NCI-H1417 treated with DMSO at 0.1 percent for 48 hours (cell line): ENCODE measurements at places on chromosomes 16 and 17.

- no peak for DNase-seq
These were observed 24.8 kb downstream of the ITPRIPL2 start for GRCh38 chr16:19138601-19139000.

- DNase-seq = no peak
These were observed 2.2 kb upstream of the ZNF750 start for GRCh38 chr17:82841921-82842596.

- DNase-seq = no peak
These were observed 58.0 kb upstream of the GSE1 start for GRCh38 chr16:85554889-85555718.

DNA sequence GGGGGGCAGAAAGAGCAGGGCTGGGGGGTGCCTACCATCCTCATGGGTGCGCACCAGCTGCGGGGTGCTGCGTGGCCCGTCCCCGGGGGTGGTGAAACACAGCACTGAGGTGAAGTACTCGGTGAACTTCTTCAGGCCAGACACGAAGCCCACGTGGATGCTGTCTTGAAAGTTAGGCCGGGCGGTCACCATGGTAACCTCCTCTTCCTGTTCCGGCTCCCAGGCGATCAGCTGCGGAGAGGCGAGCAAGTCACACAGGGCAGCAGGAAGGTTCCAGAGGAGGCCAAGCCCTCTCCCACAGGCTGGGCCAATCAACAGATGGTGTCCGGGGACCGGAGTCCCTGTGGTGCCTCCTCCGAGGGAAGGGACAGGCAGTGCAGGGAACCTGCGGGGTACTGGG is 90.1 kb upstream of the CDC42EP4 start:
- DNase-seq = no peak
